ENCODE measurements at places on chromosomes 13 and 19. TPM values are rescaled to one million over a fixed set of nuclear protein-coding genes. Genes with fewer than 3 reads are reported as not detected.

GRCh38 chr13:27953676-27954405 lies 15.3 kb downstream of the CDX2 start:
- peak; percentile 56 for DNase-seq

- DNase-seq, result no peak
Observed at GRCh38 chr13:25874064-25874737, 177.6 kb downstream of the SHISA2 start.

DNA sequence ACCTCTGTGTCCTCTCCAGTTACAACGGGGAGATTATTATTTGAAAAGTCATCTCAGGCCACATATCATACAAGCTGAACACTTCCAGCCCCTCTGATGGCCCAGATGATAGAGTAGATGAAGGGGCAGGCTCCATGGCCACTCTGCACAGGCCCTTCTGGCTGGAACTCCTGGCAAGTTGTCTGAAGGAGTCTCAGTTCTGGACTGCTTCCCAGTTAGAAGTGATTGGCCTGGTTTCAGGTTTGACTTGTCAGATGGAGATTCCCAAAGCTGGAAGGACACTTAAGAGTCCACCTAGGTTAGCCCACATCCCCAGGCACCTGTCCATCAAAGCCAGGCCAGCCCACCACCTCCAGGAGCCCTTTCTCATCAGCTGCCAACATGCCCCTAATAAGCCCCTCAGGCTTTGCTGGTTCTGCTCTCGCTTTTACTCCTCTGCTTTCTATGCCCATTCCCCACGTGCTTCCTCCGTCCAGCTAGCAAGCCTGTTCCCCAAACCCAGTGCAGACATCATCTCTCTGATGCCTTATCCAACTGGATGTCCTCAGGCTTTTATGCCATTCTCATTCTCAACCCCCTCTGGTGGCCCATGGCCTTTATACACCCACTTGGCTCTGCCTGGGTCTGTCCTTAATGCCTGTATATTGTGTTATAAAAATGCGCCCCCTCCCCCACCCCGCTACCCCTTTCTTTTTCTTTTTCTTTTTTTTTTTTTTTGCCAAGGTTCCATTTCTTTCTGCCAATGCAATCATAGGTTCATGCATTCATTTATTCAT lies 56.5 kb downstream of the HSPH1 start:
- DNase-seq, result no peak

GRCh38 chr19:3591876-3592613 lies 6.8 kb downstream of the GIPC3 start:
- no peak for DNase-seq

GRCh38 chr13:21429211-21429610 lies 29.9 kb downstream of the ZDHHC20 start:
- no peak for DNase-seq

DNA sequence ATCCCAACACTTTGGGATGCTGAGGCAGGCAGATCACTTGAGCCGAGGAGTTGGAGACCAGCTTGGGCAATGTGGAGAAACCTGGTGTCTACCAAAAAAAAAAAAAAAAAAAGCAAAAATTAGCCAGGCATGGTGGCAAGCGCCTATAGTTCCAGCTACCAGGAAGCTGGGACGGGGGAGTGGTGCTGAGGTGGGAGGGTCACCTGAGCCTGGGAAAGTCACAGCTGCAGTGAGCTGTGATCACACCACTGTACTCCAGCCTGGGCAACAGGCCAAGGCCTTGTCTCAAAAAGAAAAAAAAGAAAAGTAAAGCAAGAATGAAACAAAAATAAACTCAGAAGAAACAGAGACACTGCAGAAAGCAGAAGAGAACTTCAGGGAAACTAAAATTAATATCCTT lies 31.6 kb downstream of the MTRF1 start:
- DNase-seq, result no peak

GRCh38 chr13:24631922-24632321 lies 48.3 kb upstream of the ATP12A start:
- DNase-seq, result no peak

GRCh38 chr19:30547246-30547645 lies 175.1 kb downstream of the ZNF536 start:
- DNase-seq, result no peak

DNA sequence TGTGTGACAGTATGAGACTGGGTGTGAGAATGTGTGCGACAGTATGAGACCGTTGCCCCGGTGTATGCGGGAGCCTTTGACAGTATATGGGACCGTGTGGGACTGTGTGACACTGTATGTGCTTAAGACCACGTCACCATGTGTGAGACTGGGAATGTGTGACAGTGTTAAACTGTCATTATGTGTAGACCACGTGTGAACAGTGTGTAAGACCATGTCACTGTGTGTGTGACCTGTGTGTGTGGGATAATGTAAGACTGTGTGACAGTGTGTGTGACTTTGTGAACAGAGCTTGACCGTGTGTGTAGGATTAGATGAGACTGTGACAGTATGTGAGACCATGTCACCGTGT lies 549 bp downstream of the ZNF583 start:
- DNase-seq, result no peak

- DNase-seq, result no peak
Observed at GRCh38 chr19:18283338-18283737, 1.9 kb upstream of the JUND start.

DNA sequence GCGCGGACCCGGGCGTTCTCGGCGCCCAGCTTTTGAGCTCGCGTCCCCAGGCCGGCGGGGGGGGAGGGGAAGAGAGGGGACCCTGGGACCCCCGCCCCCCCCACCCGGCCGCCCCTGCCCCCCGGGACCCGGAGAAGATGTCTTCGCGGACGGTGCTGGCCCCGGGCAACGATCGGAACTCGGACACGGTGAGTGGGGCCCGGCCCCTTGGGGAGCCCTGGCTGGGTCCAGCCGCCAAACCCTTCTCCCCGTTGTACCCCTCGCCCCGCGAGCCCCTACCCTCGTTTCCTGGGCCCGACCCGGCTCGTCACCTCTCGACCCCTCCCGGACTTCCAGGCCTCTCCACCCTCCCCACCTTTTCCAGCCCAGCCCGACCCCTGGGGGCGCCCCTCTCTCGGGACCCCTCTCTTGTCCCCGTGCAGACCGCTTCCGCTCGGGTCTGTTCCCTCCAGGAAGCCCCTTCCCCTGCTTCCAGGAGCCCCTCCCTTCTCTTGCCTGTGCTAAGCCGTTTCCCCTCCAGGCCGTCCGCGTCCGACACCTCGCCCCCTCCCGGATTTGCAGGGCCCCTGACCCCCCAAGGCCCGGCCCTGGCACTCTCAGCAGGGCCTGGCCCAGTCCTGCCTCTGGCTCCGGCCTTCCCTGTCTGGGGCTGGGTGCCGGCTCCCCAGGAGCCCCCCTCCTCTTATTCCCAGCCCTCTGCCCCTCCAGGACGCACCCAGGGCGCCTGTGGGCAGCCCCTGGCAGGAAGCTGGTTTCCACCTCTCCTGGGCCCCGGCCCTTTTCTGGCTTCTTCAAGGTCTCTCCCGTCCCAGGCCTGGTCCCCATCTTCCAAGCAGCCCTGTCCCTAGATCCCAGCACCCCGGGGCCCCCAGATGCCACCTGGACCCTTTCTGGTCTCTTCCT lies 632 bp downstream of the MARK4 start:
- no peak for DNase-seq

GRCh38 chr13:28495538-28496187 lies 735 bp upstream of the FLT1 start:
- no peak for DNase-seq

DNA sequence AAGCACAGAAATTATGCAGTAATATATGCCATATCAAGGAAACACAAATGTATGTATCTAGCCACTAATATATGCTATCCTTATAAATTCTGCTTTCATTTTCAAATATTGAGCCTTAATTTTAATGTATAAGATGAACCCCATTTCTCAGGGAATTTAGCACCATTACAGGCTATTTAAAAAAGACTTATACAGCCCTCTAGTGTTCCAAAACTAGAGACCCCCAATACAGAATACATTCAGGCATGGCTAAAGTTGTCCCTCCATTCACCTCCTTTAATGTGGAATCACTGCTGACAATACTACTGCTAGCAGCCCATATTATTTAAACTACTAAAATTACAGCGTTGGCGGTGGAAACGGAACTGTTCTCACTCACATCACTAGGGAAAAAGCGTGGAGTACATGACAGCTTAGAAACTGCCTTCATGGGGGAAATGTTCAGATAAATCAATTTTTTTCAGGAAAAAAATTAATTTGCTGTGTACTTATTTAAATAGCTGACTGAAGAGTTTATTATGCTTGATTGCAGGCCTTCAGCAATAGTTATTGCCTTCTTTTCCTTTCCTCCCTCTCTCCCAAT lies 541.0 kb downstream of the PCDH9 start:
- DNase-seq, result no peak

GRCh38 chr19:40776932-40777644 lies 959 bp upstream of the RAB4B start:
- DNase-seq, result peak; percentile 96

DNA sequence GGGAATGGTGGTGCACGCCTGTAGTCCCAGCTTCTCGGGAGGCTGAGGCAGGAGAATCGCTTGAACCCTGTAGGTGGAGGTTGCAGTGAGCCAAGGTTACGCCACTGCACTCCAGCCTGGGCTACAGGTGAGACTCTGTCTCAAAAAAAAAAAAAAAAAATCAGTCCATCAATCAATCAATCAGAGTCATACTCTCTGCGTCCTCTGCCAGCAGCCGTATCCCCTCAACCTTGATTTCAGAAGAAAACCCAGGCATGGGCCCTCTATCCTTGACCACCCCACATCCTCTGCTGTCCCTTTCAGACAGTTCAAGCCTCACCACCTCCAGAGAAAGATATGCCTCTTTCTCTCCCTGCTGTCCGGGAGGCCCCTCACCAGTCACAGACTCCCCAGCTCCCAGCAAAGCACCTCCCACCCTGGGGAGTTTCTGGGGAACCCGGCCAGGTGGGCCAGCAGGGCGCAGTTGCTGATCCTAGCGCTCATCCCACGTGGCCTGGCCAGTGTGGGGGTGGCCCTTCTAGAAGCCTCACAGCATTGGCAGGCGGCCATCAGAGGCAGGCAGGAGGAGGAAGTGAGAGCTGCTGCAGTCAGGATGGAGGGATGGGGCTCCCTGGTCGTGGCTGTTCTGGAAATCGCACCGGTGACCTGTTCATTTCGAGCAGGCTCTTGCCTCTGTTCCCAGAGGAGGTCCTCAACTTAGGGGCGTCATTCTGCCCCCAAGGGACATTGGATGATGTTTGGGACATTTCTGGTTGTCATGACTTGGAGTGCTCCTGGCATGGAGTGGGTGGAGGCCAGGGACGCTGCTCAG lies 10.2 kb upstream of the JSRP1 start:
- no peak for DNase-seq

GRCh38 chr19:51792932-51793331 lies 2.0 kb upstream of the FPR3 start:
- DNase-seq, result no peak

GRCh38 chr13:22175241-22175640 lies 504.4 kb downstream of the FGF9 start:
- DNase-seq, result no peak

GRCh38 chr13:25881971-25882451 lies 169.8 kb downstream of the SHISA2 start:
- no peak for DNase-seq

DNA sequence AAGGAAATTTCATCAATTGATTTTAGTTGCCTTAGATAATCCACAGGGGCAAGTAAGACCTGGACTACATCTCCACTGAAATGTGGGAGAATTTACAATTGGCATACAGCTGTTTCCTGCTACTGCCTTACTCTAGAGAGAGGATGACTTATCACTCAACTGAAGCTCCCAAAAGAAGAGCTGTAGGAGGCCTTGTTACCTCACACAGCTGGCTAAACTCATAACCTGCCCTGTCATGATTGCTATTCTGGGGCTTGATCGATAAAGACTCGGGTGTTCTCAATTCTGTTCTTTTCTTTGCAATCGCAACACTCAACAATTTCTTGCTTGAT lies 1396.4 kb downstream of the EFNB2 start:
- DNase-seq, result no peak

DNA sequence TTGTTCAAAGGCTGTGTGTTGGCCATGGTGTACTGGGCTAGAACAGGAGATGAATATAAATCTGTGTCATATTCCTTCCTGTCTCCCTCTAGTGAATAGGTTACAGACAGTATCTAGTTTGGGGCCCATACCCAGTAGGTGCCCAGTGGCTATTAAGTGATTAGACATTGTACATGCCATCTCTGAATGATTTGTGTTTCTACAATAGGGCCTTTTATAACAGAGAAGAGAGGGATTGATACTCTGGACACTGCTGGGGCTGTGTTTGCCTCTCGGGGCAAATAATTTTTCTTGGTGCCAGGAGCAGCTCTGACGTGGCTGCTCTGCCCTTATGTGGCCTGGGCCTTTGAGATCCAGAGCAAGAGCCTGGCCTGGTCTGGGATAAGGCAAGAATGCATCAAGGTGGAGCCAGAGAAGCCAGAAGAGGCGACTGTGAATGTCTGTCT lies 403.1 kb downstream of the SPRY2 start:
- DNase-seq, result no peak

GRCh38 chr13:33146843-33147611 lies 130.8 kb downstream of the KL start:
- DNase-seq, result no peak

- no peak for DNase-seq
Observed at GRCh38 chr13:40125336-40125735, 469.9 kb downstream of the COG6 start.

GRCh38 chr13:48944221-48944620 lies 31.5 kb upstream of the FNDC3A start:
- DNase-seq, result no peak

KIR3DL1 gene
- total RNA-seq, result not detected

LACC1 gene
- 1.7 TPM for total RNA-seq

GARIN5A gene
- total RNA-seq, result not detected

SH2D3A gene
- 35.2 TPM for total RNA-seq

DIRAS1 gene
- not detected for total RNA-seq

ALDH16A1 gene
- 49.2 TPM for total RNA-seq

ZNF433 gene
- total RNA-seq, result 0.33 TPM

NCLN gene
- total RNA-seq, result 56.0 TPM

OSCAR gene
- 0.15 TPM for total RNA-seq

ADGRE3 gene
- not detected for total RNA-seq

MEDAG gene
- total RNA-seq, result not detected

CYP2A6 gene
- not detected for total RNA-seq

MISP3 gene
- 0.67 TPM for total RNA-seq

NRTN gene
- total RNA-seq, result 0.37 TPM

CLDN10 gene
- total RNA-seq, result not detected

ZNF99 gene
- total RNA-seq, result not detected

WDR62 gene
- total RNA-seq, result 33.4 TPM

SPACA4 gene
- not detected for total RNA-seq

NAA16 gene
- total RNA-seq, result 42.0 TPM

B9D2 gene
- total RNA-seq, result 11.6 TPM

Data from activated CD4-positive, alpha-beta T cell treated with anti-CD3 and anti-CD28 coated beads, Interleukin-2, amount 10 ng/mL, durations not matched to agents 7 days and 5 days (primary cell).